ENCODE measurements at places on chromosomes 7 and 10.

- DNase-seq: no peak
Observed at GRCh38 chr10:50561816-50562215, 61.9 kb downstream of the SGMS1 start.

GRCh38 chr7:26480156-26480555 is 188.5 kb downstream of the SNX10 start:
- DNase-seq: no peak

GRCh38 chr7:55050281-55050680 is 31.5 kb downstream of the EGFR start:
- DNase-seq: no peak

- no peak for DNase-seq
Observed at GRCh38 chr7:67019562-67020390, 23.1 kb downstream of the TYW1 start.

DNA sequence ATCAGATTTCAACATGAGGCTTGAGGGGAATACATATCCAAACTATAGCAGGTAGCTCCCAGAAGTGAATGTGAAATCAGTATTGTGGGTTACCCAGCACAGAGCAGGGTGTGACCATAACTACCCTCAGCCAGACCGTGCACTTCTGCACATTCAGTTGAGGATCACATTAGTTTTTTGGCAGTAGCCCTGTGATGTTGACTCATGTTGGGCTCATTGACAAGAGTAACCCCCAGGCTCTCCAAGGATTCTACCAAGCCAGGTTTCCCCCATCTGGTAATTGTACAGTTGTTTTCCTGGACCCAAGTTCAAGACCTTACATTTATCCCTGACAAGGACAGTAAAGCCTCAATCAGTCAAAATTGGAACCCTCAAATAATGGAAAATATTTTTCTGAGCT is 11.7 kb upstream of the CPA4 start:
- no peak for DNase-seq

GRCh38 chr7:121410829-121411596 is 14.9 kb upstream of the FAM3C start:
- DNase-seq: no peak

GRCh38 chr10:69146759-69147158 is 22.8 kb downstream of the VPS26A start:
- DNase-seq: no peak

- no peak for DNase-seq
Observed at GRCh38 chr10:98963608-98964007, 272.0 kb downstream of the HPSE2 start.

DNA sequence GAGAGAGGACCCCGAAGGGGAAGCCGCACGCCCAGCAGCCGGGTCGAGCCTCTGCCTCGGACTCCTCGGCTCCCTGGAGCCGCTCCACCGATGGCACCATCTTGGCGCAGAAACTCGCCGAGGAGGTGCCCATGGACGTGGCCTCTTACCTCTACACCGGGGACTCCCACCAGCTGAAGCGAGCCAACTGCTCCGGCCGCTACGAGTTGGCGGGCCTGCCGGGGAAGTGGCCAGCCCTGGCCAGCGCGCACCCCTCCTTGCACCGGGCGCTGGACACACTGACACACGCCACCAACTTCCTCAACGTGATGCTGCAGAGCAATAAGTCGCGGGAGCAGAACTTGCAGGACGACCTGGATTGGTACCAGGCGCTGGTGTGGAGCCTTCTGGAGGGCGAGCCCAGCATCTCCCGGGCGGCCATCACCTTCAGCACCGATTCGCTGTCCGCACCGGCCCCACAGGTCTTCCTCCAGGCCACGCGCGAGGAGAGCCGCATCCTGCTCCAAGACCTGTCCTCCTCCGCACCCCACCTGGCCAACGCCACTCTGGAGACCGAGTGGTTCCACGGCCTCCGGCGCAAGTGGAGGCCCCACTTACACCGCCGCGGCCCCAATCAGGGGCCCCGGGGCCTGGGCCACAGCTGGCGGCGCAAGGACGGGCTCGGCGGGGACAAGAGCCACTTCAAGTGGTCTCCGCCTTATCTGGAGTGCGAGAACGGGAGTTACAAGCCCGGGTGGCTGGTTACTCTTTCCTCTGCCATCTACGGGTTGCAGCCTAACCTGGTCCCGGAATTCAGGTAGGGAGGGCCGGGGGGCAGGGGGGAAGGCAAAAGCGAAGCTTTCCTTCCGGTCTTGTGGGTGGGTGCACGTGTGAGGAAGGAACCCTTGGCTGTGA is 973 bp downstream of the GPR158 start:
- DNase-seq: no peak

DNA sequence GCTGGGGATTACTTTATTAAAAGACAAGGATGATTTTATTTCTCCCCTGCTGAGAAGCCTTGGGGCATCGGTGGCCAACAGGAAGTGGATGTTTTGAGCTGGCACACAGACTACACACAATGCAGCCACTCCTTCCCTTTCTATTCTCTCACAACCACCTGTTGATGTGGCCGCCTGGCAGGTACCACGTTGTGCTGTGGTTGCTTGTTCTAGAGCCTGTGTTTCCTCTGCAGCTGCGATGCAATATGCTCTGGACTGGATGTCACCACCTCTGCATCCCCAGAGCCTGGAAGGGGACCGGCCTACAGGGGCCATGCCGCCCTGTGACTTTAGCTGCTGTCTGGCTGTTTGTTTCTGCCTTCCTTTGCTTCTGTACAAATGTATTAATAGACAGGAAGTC is 195.7 kb upstream of the CELF2 start:
- DNase-seq: no peak

- no peak for DNase-seq
Observed at GRCh38 chr10:99671386-99671785, 12.1 kb downstream of the ENTPD7 start.

DNA sequence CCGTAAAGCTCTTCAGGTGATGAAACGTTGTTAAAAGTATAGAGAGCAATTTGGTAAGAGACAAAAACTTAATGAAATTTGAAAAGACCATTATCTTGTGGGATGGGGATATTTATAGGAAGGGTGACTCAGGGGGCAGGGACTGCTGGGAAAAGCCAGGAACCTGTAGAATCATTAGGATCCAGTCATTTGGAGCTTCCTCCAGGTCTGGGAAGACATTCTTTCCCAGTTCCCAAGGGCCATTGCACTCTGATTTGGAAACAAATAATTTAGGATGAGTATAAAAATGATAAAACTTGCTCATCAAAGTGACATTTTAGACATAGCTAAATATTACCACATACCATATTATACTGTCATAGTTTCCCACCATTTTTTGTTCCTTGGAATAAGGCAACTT is 143.9 kb downstream of the PFKFB3 start:
- no peak for DNase-seq

DNA sequence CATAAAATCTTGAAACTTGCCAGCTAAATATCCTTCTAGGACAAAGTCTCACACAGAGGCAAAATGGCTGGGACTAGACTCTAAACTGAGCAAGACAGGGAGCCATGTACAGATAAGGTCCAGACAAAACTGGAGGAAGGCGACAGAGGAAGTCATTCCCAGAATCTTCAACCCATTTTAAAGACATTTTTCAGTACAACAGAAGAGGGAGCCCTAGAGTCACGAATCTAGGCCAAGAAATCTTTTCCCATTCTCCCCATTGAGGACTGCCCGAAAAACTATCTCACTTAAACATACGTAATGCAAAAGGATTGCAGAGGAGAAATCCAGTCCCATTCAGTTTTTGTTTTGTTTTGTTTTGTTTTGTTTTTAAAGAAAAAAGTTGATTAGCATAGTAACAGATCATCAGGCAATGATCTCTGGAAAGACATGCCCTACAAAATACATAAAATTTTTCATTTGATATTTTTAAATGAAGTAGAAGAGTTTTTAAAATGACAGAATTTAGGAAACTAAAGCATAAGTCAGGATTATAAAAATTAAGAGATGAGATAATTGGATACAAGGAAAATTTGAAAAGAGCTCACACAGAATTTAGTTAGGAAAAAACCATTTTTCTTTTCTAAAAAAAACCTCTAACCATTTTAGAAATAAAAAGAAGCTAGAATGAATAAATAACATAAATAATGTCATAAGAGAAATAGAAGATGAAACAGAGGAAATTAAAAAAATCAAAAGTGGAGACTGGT is 16.9 kb upstream of the PRF1 start:
- no peak for DNase-seq

DNA sequence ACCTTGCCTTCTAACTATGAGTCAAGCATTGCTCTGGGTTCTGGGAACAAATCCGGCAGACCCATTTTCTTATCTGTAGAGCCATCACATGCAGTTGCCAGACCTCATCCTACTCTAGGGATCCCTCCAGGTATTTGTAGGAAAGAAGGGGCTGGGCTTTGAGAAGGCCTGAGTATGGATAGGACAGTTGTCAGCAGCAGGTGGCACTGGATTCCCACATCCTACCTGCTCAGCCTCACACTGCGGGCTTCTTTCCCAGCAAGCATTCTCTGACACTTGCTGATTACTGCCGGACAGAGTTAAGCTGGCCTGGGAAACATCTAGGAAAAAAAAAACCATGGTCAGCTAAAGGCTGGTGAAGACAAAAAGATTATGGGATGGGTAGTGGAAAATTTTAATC is 224.1 kb downstream of the CCSER2 start:
- no peak for DNase-seq

DNA sequence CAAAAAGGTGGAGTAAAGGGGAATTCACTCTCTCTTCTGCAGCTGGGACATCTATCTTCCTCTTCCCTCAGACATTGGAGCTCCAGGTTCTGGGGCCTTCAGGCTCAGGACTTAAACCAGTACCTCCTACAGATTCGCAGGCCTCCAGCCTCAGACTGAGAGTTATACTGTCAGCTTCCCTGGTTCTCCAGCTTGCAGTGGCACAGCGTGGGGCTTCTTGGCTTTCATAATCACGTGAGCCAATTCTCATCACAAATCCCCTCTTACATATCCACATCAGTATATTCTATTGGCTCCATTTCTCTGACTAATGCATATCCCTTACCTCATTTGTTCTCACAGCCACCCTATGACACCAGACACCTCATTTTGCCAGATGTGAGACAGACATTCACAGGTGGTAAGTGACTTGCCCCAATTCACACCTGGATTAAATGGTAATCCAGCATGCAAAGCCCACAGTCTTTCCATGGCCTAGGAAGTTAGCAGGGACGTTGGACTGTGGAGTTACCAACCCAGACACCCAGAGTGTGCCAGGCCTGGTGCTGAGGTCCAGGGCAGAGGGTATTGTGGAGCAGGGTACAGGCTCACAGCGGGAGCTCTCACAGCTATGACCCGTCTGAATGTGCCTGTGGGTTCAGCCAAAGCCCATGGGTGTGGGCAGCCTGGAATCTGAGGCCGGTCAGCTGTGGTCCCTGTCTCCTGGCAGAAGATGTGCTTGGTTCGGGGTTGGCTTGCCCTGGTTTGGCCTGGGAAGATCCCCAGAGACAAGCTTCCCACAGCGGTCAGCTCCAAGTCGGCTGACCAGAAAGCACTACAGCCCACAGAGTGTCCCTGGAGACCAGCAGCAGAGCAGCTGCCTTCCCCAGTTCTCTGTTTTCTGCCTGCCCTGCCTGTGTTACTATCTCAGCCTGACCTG is 18.4 kb upstream of the ZCCHC24 start:
- DNase-seq: no peak

- DNase-seq: no peak
Observed at GRCh38 chr7:142808461-142808801, 37.7 kb downstream of the PRSS2 start.

- DNase-seq: no peak
Observed at GRCh38 chr7:1123715-1124114, 35.8 kb downstream of the GPER1 start.

DNA sequence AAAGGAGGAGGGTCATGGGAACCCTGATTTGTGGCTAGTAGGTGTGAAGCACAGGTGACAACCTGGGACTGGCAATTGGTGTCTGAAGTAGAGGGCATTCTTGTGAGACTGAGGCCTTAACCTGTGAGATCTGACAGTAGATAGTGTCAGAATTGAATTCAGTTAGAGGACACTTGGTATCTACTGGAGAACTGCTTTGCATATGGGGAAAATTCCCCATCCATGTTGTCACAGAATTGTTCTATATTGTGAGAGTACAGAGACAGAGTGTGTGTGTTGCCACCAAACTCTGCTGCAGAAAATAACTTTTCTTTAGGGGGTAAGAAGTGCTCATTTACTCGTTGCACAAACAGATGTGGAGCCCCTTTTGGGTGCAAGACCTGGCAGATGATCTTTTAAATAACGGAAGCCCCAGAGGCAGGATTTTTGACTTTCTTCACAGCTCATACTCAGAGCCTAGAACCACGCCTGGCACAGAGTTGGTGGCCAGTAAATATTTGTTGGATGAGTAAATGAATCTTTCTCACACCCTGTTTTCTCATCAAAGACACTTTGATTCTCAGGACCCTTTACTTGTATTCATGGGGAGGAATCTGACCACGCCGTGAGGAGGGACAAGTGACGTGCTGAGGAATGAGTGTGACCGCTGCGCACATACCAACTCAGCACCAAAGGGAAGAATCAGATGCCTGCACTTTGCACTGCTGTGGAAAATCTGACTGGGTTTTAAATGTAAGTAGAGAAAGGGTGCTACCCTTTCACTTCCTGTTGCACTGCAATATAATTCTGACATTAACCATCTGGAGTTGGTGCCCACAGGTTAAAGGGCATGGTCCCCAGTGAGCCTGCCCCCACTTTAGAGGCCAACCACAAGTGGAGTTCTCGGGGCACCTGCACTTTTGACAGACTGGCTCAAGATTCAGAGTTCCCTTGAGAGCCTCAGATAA is 39.2 kb upstream of the SDHAF3 start:
- DNase-seq: no peak

DNA sequence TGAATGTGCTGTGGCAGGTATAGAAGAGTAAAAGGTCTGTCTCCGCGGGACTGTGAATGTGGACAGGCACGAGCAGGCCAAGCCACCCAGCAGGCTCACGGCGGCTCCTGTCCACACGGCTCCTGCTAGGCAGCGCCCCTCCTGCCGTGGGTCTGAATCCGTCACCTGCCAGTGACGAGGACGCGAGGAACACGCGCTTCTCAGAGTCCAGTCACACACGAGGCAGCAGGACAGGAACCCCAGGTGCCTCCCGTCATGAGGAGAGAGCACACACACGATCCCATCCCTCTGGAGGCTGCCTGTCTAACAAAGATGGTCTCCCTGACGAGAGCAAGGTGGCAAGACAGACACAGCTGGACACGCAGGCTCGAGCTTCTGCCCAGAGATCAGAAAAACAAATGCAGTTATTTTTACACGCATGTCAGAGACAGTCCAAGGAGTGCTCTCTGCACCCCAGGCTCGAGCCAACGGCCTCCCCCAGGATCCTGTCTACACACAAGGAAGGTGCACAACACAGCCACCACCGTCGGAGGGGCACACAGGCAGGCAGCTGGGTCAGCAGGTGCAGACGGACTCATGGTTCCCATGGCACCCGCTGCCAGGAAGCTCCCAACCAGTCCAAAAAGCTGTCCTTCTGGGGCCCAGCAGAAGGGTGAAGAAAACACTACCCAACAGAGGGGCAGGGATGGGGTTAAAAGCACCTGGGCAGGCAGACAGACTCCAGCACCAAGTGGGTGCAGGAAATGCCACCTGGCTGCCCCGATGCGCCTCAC is 103.2 kb downstream of the MAD1L1 start:
- DNase-seq: no peak

DNA sequence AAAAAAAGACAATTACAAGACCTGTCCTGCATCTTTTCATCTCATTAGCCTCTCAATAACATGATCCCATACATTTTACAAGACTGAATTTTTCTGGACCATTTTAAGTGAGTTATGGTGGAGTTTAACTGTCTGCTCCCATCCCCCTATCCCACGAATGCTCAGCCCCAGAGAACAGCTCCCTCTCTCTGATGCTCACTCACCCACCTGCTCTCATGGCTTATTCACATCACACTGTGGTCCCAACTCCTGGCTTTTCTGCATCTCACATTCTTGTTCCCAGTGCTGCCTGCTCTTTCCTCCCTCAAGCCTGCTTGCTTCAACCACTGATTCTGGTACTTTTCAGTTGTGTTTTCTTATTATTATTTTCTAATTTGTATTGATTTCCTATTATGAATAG is 20.4 kb upstream of the CCSER2 start:
- no peak for DNase-seq
